ENCODE measurements at places on chromosomes 1 and 21. TPM values are rescaled to one million over a fixed set of nuclear protein-coding genes. Genes with fewer than 3 reads are reported as not detected.

- DNase-seq = no peak
- H3K36me3 ChIP-seq = no peaks in the 10 kb centered on the region
- H3K4me3 ChIP-seq = no peak overlapping the region
- H3K4me1 ChIP-seq = peaks cover 5% of the 10 kb centered on the region
- peaks cover 13% of the 10 kb centered on the region for H3K27me3 ChIP-seq
Measured at GRCh38 chr1:232635778-232636356, 5.9 kb upstream of the SIPA1L2 start.

SGIP1 gene
- not detected for total RNA-seq

HSPB7 gene
- total RNA-seq = not detected

- H3K27me3 ChIP-seq = no peaks in the 10 kb centered on the region
- peaks cover 14% of the 10 kb centered on the region for H3K36me3 ChIP-seq
- H3K4me1 ChIP-seq = peaks cover 27% of the 10 kb centered on the region
- no peak overlapping the region for H3K4me3 ChIP-seq
Measured at GRCh38 chr1:154971341-154971998, 923 bp upstream of the SHC1 start.

GRCh38 chr1:11592752-11593151 lies 61.5 kb downstream of the FBXO2 start:
- H3K27ac ChIP-seq = no peak overlapping the region
- H3K4me1 ChIP-seq = no peaks in the 10 kb centered on the region
- H3K4me3 ChIP-seq = no peak overlapping the region
- peaks cover 10% of the 10 kb centered on the region for H3K27me3 ChIP-seq
- no peak for DNase-seq

DCST2 gene
- total RNA-seq = 0.20 TPM

- no peaks in the 10 kb centered on the region for H3K4me1 ChIP-seq
- no peak overlapping the region for H3K4me3 ChIP-seq
- H3K27ac ChIP-seq = no peak overlapping the region
Measured at GRCh38 chr1:214983126-214983869, 99.2 kb upstream of the KCNK2 start.

DNA sequence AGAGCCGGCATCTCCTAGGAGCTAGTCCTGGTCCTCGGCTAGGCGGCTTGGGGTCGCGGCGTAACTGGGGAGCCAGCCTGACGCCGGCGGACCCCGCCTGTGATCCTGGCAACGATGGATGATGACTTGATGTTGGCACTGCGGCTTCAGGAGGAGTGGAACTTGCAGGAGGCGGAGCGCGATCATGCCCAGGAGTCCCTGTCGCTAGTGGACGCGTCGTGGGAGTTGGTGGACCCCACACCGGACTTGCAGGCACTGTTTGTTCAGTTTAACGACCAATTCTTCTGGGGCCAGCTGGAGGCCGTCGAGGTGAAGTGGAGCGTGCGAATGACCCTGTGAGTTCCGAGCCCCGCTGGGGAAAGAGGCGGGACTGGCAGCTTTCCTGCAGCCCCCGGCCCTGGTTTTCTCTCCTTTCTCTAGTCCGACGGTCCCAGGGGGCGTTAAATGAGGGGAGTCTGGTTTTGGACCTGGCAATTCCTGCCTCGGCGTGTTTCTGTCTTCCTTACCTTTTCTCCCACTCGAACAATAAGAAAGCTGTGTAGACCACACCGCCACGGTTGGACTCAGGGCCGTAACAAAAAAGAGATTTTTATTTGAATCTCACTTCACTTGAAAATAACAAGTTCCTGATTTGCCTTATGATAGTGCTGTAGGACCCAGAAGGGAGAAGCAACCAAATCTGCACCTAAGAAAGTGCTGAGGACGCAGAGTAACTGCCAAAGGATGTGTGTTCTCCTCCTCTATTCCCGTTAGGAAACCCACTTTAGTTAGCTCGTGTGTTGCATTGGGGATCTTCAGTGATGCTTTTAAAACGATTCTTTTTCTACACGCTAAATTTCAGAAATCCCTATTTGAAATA lies at the start of gene SPRTN:
Gene SPRTN, plus strand, starts transcription at position 24 of the 859 bp plus-strand sequence. Its CDS starts 91 bp downstream, at position 115.
- no peaks in the 10 kb centered on the region for H3K27me3 ChIP-seq
- peak within 1 kb of the TSS; percentile 100 for H3K4me3 ChIP-seq
- peaks cover 52% of the 10 kb centered on the region for H3K4me1 ChIP-seq
- DNase-seq = no peak
- H3K27ac ChIP-seq = peak within 1 kb of the TSS; percentile 99

ACTL8 gene
- total RNA-seq = not detected

GJB5 gene
- total RNA-seq = not detected

DNA sequence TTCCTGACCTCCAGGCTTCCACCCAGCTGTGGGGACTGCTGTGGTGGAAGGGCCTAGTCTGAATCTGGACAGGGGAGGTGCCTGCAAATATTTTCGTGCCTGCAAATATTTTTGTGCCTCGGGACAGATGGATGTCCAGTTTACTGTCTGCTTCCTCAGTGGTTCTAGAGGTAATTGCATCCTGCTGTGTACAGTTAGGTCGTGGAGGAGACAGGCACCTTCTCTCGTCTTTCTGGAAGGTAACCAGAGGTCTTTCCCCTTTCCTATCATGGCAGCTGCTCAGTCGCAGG lies 53.8 kb upstream of the TINAGL1 start:
- no peaks in the 10 kb centered on the region for H3K4me1 ChIP-seq
- no peak overlapping the region for H3K27ac ChIP-seq
- no peak for DNase-seq
- H3K4me3 ChIP-seq = no peak overlapping the region

- no peaks in the 10 kb centered on the region for H3K36me3 ChIP-seq
- peaks cover 7% of the 10 kb centered on the region for H3K27me3 ChIP-seq
- no peak overlapping the region for H3K4me3 ChIP-seq
- H3K4me1 ChIP-seq = no peaks in the 10 kb centered on the region
Measured at GRCh38 chr21:35896060-35896459, 164.3 kb downstream of the SETD4 start.

DNA sequence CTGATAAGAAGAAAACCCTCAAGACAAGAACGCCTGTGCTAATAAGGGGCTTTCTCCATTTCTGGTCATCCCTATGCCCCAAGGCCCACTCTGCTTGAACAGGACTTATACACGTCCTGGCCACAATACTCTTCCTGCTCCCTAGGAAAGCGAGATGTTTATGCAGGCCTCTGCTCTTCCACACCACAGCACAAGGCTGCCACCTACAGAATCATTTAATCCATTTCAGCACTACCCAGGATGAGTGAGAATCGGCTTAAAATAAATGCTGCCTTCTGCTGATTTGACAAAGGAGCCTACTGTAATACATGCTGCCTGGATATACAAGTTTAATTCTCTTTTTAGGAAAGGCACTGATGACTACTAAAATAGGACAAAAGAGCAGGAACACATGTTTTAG lies 29.4 kb downstream of the FRRS1 start:
- no peaks in the 10 kb centered on the region for H3K4me1 ChIP-seq
- no peaks in the 10 kb centered on the region for H3K36me3 ChIP-seq
- no peak overlapping the region for H3K4me3 ChIP-seq
- peaks cover 1% of the 10 kb centered on the region for H3K27me3 ChIP-seq
- DNase-seq = no peak

Data from activated CD8-positive, alpha-beta T cell treated with anti-CD3 and anti-CD28 coated beads for 36 hours (primary cell).